Ascending aorta (tissue), 2 donors: ENCODE measurements at places on chromosomes 13 and 19. TPM values are rescaled to one million over a fixed set of nuclear protein-coding genes. Genes with fewer than 3 reads are reported as not detected.

DNA sequence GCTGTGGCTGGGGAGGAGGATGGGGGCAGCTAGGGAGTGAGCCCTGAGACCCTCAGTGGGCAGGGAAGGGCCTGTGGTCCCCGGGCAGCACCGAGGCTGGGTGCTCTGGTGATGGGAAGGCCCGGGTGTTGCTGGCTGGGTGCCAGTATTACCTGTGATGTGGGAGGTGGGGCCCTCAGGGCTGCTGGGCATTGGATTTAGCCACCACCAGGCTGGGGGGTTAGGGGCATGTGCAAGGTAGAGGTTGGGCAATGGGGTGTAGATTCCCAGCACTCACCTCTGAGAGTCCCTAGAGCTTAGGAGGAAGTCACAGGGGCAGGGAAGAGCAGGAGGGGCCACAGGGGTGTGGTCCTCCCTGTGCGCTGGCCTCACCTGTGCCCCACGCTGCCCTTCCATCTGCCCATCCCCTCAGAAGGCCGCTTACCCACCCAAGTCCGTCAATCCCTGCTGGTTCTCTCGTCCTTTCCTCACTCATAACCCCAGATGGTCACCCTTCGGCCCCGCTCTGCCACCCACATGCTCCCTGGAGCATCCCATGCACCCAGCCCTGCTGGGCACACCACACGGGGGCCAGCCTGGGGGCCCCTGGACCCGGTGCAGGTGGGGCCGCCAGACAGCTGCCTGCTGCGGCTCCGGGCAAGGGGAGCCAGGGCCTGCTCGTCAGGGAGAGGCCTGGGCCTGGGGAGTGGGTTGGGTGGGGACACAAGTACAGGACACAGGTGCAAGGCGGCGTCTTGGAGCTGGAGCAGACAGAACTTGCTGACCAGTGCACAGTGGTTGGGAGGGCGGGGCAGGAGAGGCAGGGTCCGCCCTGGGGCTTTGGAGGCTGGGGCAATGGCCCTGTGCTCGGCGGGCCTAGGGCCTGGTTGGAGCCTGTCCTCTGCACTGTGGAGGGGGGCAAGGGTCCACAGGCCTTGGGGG lies 12.5 kb downstream of the EPN1 start:
- H3K27me3 ChIP-seq: no peaks in the 10 kb centered on the region
- DNase-seq: no peak
- no peak overlapping the region for H3K4me3 ChIP-seq

- no peak overlapping the region for H3K27ac ChIP-seq
- no peaks in the 10 kb centered on the region for H3K4me1 ChIP-seq
- DNase-seq: no peak
- H3K36me3 ChIP-seq: no peaks in the 10 kb centered on the region
- no peak overlapping the region for H3K4me3 ChIP-seq
- peaks cover 17% of the 10 kb centered on the region for H3K27me3 ChIP-seq
Observed at GRCh38 chr19:595326-596262, 5.9 kb downstream of the HCN2 start.

Gene ZNF177
- total RNA-seq: not detected

- no peak overlapping the region for H3K27ac ChIP-seq
- no peaks in the 10 kb centered on the region for H3K27me3 ChIP-seq
- H3K4me1 ChIP-seq: no peaks in the 10 kb centered on the region
- DNase-seq: no peak
- H3K36me3 ChIP-seq: no peaks in the 10 kb centered on the region
Observed at GRCh38 chr13:92313382-92313781, 913.2 kb upstream of the GPC6 start.

DNA sequence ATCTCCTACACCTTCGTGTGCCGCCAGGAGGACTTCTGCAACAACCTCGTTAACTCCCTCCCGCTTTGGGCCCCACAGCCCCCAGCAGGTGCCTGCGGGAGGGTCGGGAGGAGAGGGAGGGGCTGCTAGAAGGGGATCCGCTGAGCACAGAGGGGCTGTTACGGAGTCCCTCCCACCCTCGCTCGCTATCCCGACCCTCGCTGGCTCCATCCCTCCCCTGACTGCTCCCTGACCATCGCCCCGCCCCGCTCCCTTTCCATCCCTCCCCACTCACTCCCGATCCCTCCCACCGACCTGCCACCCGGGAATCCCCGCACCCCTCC lies 780 bp downstream of the CD177 start:
- H3K36me3 ChIP-seq: no peaks in the 10 kb centered on the region
- H3K4me1 ChIP-seq: no peaks in the 10 kb centered on the region
- no peak for DNase-seq
- H3K4me3 ChIP-seq: no peak overlapping the region

Gene CNN2
- 79.1 TPM for total RNA-seq

DNA sequence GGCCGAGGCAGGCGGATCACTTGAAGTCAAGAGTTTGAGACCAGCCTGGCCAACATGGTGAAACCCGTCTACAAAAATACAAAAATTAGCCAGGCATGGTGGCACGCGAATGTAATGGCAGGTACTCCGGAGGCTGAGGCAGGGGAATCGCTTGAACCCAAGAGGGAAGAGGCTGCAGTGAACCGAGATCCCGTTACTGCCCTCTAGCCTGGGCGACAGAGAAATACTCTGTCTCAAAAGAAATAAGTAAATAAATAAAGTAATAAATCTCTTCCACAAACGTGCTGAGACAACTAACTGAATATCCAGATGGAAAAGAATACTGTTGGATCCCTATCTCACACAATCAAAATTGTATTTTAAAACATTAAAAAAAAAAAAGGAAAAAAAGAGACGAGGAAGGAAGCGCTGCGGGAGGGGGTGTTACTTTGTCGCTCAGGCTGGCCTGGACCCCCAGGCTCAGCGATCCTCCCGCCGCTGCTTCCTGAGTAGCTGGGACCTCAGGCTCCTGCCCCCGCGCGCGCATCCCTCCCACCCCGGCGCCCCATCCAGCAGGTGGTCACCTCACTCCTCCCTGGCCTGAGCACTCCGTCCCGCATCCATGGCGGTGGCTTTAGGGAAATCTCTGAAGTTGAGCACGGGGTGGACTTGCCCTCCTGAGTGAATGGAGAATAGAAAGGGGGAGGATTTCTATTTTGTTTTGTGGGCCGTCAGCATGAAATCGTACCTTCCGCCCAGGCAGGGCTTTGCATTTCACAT lies 628 bp upstream of the ZNF813 start:
- H3K36me3 ChIP-seq: no peaks in the 10 kb centered on the region
- no peaks in the 10 kb centered on the region for H3K27me3 ChIP-seq
- H3K4me1 ChIP-seq: peaks cover 11% of the 10 kb centered on the region
- no peak for DNase-seq
- peak overlapping the region; percentile 78 for H3K4me3 ChIP-seq

Gene TGFBR3L
- total RNA-seq: 7.1 TPM

DNA sequence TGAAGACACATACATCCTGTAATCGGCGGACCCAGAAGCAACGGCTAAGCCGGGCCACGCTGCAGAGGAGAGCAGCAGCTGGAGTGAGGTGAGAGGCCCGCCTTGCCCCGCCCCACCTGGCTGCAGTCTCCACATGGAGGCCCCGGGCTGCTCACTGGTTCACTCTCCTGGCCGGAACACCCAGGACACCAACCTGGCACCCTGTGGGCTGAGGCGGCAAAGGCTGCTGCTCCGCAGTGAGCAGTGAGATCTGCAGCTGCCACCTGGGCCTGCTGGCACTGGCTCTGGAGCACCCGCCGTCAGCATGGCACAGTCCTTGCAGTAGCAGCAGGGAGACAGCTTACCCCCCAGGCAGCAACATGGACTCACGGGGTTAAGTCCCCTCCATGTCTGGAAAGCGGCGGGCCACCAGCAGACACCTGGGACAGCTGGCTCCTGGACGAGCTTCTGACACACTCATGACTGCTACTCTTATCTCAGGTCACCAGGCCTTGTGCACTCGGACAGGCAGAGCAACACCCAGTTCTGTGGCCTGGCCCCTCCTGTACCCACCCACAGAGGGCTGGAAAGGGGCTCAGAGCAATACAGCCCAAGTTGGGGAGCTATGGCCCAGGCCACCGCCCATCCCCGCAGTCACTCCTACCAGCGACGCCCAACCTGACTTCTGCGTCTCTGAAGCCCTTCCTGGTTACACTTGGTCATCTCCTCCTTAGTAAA lies 13.2 kb upstream of the KPTN start:
- no peak for DNase-seq
- no peak overlapping the region for H3K27ac ChIP-seq
- H3K36me3 ChIP-seq: peaks cover 77% of the 10 kb centered on the region

GRCh38 chr19:40273469-40274360 lies 11.4 kb downstream of the AKT2 start:
- no peaks in the 10 kb centered on the region for H3K27me3 ChIP-seq
- DNase-seq: no peak
- H3K4me1 ChIP-seq: peaks cover 12% of the 10 kb centered on the region
- H3K4me3 ChIP-seq: no peak overlapping the region
- H3K27ac ChIP-seq: no peak overlapping the region
